Stimulated activated CD4-positive, alpha-beta T cell treated with anti-CD3 and anti-CD28 coated beads, Interleukin-4, amount 100 ng/mL, for 48 hours (primary cell): ENCODE measurements at places on chromosomes 16 and 17.

- no peak for DNase-seq
These were observed 41.0 kb downstream of the FZD2 start for GRCh38 chr17:44598329-44598728.

DNA sequence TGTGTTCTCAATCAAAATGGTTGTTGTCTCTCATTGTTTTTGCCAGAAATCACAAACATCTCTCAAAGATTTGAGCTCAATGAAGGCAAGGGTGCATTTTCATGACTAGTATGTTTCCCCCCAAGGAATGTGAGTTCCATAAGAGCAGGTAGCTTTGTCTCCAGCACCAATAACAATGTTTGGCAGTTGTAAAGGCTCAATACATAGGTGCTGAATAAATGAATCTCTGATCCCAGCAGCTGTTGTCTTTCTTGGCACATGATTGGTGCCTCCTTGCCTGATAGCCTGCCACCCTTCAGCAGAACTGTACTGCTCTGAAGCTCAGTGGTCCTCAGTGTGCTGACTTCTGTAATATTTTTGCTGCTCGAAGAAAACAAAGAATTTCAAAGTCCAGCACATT, 103.1 kb upstream of the CDH11 start:
- no peak for DNase-seq

- no peak for DNase-seq
These were observed 902 bp downstream of the SCRN2 start for GRCh38 chr17:47840001-47840741.

DNA sequence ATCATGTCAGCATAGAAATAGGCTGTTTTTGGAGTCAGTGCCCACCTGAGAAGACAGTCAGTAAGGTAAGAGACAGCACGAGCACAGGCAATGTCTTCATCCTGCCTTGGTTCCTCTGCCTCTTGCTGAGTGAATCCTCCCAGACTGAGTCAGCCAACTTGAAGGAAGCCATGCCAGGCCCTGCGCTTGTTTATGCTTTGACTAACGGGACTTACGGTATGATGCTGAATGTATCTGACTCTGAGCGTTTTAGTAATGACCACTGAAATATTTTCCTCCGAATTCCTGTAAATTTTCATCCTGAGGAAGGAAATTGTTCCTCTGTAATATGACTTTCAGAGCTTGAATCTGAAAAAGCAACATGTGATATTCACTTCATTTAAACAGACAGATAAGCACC, 18.0 kb downstream of the C17orf67 start:
- no peak for DNase-seq

DNA sequence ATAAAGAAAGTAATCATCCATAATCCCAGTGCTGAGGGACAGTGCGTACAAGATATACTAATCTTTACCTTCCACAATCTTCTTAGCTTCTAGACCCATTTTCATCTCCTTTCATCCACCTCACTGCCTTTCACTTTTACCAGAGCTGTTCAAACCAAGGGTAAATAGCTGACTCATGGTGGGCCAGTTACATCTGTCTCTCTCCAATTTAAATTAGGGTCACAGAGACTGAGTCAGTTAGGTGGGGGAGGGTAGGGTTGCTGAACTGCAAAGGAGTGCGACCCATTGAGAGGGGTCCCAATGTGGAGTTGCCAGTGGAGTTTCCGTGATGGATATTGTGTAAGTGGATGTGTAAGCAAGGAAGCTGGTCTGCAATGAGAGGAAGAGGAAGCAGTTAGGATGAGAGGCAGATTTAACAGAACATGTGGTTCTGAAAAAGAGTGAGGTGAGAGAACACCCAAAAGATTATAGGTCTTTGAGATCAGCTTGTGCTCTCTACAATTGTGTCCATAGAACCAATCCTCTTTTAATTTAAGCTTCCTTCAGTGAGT, 83.5 kb downstream of the GP2 start:
- no peak for DNase-seq

- DNase-seq, result no peak
These were observed 11.4 kb upstream of the TNRC6C start for GRCh38 chr17:77946900-77947645.

GRCh38 chr16:48597563-48598387, 12.2 kb downstream of the N4BP1 start:
- DNase-seq, result no peak
